Head of caudate nucleus (tissue), 42 donors: ENCODE measurements at places on chromosomes 5 and 9.
A peak's percentile ranks its signal among the peaks of the same experiment; 100 is the strongest.

DNA sequence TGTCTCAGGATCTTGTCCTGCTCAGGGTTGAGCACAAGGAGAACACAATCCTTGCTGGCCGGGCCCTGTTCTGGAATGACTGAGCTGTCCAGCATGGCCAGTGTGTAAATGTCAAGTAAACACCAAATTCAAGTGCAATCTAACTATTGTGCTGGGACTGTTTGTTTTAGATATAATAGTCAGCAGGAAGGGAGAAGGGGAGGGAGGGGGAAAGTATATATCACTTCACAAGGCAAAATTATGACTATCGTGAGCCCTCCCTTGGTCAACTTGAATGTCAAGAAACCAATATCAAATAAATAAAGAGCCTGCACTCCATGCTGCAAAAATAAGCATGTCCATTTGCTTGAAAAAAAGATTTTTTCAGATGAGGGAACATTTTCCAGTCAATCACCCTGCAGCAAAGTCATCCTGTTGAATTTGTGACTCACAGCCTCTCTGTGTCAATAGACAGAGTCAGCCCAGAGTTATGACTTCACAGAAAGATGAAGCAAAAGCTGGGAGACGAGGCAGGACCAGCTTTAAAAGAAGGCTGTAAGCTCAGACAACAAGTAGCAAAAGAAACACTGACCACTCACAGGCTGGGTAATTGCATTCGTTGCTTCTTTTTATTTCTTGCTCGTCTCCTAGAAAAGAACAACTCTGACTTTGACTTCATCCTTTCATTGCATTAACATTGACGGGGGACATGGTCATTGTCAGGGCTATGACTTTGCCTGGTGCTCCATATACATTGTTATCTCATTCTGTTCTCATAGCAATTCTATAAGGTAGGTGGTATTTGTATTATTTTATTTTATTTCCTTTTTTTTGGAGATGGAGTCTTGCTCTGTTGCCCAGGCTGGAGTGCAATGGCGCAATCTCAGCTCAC lies 15.3 kb upstream of the KLF4 start:
- no peak for DNase-seq

DNA sequence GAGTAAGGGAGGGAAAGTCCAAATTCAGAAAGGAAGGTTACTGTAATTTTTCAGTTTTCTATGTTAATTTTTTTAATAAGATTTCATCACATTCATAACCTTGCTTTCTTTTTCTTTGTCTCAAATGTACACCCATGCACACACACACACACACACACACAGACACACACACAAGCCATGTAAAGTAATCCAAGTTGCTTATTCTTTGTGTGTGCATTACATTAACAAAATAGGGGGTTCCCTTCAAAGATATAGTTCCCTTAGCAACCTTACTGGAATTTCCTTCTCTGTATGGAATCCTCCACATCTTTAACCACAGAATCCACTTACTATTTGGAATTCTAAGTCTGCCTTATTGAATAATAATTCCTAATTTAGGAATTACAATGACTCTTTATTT lies 32.7 kb downstream of the ZNF366 start:
- DNase-seq = no peak

GRCh38 chr9:135215571-135216161 lies 128.2 kb downstream of the OLFM1 start:
- DNase-seq = no peak

DNA sequence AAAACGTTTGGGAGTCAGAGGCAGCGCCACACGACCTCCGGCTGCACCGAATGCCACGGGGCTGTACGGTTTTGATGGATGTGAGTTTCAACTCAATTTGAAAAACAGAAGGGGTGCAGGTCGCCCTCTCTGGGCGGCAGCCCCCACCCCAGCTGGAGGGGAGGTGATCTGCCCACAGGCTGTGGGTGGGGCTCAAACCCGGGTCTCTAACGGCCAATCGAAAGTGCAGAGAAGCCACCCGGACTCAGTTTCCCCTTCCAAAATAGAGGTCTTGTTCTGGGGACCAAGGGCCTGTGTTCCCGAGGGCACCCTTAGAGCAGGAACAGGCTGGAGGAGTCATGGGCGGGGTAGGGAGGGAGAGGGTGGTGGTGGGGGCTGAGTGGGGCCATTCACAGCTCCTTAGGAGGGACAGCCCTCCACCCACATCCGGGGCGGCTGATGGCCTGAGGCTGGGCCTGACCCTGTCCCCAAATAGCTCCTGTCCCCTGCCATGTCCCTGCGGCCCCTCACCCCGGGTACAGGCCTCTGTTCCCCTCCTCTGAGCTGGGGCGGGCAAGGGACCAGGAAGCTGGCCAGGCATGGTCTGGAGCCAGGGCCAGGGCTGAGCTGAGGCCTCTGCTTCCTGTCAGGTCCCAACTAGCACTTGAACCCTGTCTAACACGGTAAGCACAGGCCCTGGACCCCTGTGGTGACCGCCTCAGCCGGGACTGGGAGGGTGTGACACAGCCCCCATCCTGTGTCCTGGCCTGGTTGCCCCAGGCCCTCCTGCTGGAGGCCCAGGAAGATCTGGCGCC lies 22.6 kb upstream of the NOTCH1 start:
- DNase-seq = no peak

DNA sequence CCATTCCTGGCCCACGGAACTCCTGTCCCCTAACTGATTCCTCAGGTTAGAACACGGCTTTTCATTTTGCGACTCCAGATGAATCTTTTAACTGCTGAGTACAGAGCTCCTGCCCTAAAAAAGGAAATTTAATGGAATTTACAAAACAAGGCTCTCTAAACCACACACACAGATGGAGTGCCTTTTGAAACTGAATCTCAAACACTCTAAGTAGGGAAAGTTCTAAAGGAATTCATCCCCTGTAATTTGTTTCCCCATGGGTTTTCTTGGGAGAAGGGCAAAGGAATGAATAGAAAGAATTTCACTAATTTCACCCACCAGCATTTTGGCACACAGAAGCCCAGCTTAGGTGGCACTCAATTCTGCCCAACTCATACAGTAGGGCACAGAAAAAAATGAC lies 106.5 kb downstream of the THBS4 start:
- DNase-seq = no peak

- DNase-seq = no peak
These were observed 11.8 kb upstream of the EXOC3 start for GRCh38 chr5:431001-431710.

GRCh38 chr9:35059438-35059837 lies 13.0 kb downstream of the VCP start:
- DNase-seq = no peak

DNA sequence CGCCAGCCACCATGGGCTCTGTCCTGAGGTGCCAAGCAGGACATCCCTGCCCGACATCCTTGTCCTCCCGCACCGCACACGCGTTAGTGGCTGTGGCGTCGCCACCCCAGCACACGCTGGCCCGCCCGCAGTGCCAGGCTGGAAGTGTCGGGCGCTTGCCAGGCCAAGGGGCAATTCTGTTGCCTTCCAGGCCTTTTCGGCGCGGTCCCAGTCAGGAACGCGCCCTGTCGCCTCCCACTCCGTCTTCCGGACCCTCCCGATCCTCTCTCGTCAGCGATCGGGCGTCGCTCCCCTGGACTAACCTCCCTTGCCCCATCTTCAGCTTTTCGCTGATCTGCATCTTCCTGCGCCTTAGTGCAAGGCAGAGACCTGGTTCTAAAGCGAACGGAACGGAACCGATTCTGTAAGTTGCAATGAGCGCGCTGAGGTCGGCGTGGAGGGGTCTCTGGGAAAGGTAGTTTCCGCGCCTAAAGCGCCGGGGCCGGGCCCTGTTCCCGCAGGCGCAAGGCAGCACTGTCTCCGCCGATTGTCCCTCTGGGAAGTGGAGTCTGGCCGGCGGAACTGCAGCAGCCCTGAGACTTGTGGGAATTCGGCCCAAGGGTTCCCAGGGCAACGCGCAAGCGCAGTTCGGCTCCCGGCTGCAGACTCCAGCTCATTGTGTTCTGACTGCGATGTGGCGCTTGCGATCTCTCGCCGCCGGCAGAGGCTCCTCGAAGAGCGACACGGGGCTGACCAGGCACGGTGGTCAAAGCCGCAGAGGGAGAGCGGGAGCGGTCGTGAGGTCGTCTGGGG lies at the start of gene ZNF454:
Gene ZNF454 (plus strand): TSS at position 630 of the 792 bp plus-strand sequence. CDS start 1,594 bp downstream, outside the sequence.
- peak; percentile 93 for DNase-seq

GRCh38 chr5:126119887-126120442 lies 303.2 kb upstream of the GRAMD2B start:
- DNase-seq = no peak

GRCh38 chr9:82489201-82489821 lies 500.7 kb downstream of the SPATA31D1 start:
- no peak for DNase-seq

DNA sequence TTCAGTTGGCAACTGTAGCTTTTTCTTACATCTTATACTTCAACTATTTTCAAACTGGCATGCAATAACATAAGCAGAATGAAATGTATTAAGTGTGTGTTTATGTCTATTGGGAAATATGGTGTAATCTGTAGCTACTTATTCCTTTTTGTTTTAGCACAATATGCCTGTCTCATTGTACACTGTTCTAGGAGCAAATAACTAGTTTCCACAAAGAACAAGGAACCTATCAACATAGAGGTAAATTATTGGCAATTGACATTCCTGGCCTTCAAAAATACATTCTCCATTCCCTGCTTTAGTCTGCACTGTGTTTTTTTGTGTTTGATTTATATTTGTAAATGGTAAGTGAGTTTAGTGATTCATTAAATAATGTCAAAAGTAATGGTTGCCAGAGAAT lies 75.7 kb downstream of the FBXL7 start:
- DNase-seq = no peak

DNA sequence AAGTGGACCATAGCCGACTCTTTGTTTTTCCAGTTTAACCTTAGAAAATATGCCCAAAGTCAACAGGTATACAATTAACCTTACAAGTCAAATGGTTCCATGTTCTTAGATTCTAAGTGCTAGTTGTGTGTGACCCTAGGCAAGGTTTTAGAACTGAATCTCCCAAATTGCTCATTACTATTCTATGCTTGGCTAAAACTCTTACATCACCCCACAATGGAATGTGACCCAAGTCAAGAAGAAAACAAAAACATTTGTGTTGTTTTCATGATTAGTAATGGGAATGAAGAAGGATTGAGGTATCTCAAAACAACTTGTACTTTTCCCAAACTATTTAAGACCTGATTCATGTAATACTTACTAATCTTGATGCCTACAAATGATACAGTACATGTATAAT lies 159.2 kb downstream of the ARRDC3 start:
- no peak for DNase-seq

- DNase-seq = no peak
These were observed 164.5 kb downstream of the TMEM38B start for GRCh38 chr9:105858877-105859276.

DNA sequence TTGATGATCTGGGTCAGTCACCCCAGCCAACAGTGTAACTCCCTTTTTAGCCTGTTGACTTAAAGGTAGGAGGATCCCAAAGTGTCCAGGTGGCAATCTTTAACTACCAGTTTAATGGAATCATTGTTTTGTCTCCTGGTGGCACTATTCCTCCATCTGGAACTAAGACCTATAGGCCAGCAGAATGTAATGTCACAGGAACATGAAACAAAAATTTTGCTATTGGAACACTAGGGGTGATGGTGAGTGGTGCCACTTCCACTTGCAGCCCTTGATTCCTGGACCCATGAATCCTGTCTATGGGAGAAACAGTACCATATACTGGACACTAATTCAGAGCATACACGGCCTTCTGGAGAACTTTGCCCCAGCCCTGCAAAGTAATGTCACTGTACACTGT lies 219.5 kb upstream of the RASA1 start:
- DNase-seq = no peak

- no peak for DNase-seq
These were observed 73.9 kb downstream of the FOXD1 start for GRCh38 chr5:73374520-73375190.

DNA sequence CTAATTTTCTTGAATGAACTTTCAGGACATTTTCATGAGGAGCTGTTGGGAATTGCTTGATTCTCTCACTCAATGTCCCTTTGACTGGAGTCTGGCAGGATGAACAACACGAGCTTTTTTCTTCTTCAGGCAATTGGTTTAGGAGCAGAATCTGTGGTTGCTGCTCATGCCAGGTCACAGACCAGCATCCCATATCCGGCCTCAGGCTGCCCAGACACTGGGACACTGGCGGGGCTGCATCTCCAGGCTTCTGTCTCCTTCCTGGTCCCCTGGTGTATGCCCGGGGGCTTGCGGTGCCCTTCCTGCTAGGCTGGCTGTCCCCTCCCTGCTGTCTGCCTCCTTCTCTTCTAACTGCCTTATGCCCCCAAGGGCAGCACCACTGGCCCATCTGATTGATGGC lies 311.5 kb upstream of the DAP start:
- DNase-seq = peak; percentile 39

- DNase-seq = no peak
These were observed 34.9 kb upstream of the STOM start for GRCh38 chr9:121404906-121405305.

- no peak for DNase-seq
These were observed 299.7 kb downstream of the CWC27 start for GRCh38 chr5:65068410-65068809.

- DNase-seq = peak; percentile 87
These were observed 133.2 kb downstream of the MTX3 start for GRCh38 chr5:79857714-79858409.

DNA sequence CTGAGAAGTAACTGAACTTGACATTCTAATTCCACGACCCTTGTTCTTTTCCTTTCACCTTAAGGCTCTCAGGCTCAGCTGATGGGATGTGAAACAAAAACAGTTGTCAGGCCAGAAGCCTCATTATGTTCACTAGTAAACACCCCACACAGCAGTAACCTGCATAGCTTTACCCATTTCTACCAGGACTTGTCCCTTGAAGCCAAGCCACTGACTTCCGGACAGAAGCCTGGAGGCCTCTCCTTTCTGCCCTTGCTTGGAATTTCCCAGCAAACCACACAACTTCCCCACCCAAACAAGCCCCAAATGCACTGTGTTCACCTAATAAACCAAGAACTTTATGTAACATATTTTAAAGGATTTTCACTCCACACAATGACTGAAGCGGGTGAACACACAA lies 19.6 kb downstream of the PRUNE2 start:
- no peak for DNase-seq

GRCh38 chr9:16364347-16364746 lies 506.1 kb downstream of the BNC2 start:
- no peak for DNase-seq

DNA sequence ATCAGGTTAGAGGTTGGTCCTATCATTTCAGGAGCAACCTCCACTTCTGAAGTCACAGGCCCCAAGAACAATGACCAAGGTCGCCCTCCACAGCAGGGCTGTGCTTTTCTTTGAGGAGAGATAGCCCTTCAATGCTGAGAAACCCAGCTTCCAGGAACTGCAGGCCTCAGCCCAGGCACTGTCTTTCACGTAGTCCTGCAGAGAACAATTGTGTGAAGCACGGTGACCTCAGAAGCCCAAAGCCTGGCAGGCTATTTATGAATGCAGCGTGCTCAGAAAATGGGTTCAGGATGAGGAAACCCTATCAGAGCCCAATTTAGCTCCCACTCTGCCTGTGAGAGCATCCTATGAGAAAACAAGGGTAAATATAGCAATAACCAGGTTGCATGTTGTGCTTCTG lies 388.3 kb downstream of the PLK2 start:
- DNase-seq = no peak

- DNase-seq = no peak
These were observed 5.6 kb downstream of the ZNF462 start for GRCh38 chr9:106868565-106868964.
